ENCODE measurements at places on chromosomes 6 and 20.

DNA sequence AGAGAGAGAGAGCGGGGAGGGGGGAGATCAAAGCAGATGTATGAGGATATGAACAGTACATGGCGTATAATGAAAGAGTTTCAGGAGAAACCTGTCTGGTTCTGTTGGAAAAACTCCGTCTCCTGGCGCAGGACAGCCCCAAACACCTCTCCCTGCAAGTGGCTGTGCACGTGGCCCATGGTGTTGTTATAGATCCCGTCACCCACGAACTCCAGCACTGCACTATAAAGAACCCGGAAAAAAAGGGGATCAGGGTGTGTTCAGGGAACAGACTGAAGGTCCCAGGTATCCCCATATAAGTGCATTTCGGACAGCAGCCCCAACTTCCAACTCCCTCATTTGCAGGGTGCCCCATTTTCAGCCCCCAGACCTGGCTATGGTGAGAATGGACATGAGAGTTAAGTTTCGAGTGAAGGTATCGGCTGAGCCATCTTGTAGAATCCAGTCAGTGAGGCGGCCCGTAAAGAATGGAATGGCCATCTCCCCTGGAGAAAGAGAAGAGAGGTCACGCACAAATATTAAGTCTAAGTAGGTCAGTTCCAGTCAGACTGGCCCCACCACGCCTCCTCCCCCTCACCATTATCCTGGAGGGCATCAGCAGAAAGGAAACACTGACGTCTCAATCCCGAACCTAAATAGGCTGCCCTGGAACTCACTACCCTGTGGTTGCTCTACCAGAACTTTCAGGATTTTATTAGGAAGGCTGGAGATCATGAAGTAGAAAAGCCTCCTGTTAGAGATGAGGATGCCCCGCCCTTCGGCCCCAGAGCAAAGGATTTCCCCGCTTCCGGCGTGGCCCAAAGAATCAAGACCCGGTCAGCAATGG is 1.3 kb downstream of the TAP1 start:
- no peak for DNase-seq

DNA sequence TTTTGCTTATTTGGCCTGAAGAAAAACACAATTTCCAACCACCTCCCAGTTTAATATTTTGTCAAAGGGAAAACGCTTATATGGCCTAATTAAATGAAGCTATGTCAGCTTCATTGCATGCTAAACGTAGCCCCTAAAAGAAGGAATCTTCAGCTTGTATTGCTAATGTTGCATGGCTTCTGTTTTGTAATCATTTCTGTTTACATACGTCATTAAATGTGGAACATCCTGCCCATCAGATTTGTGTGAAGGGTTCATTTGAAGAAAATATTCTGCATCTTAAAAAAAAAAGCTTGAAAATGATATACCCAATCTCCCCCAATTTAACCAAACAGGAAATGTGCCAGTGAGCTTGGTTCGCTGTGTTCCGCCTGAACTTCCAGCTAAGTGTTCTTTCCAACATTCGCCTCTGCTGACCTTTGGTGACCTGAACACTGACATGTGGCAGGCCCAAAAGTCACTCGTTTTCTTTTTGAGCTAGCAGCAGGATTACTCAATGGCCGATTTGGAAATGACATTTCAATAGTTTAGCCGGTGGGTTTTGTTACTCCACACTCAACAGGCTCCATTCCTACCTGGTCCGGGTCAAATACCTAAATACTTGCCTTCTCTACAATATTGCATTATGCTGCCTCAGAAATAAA is 12.7 kb upstream of the SIRT5 start:
- DNase-seq = no peak

GRCh38 chr20:22324505-22324904 is 259.9 kb downstream of the FOXA2 start:
- no peak for DNase-seq

DNA sequence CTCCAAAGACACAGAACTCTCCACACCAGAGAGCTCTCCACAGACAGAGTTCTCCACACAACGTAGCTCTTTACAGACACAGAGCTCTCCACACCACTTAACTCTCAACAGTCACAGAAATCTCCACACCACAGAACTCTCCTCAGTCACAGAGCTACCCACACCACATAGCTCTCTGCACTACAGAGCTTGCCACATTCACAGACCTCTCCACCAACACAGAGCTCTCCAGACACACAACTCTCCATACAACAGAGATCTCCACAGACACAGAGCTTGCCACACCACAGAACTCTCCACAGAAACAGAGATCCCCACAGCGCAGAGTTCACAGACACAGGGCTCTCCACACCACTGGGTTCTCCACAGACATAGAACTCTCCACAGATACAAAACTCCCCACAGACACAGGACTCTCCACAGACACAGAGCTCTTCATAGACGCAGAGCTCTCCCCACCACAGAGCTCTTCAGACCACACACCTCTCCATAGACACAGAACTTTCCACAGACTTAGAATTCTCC is 52.5 kb downstream of the ERMARD start:
- DNase-seq = no peak
